Amniotic epithelial cell (primary cell): ENCODE measurements at places on chromosomes 6 and 20.

DNA sequence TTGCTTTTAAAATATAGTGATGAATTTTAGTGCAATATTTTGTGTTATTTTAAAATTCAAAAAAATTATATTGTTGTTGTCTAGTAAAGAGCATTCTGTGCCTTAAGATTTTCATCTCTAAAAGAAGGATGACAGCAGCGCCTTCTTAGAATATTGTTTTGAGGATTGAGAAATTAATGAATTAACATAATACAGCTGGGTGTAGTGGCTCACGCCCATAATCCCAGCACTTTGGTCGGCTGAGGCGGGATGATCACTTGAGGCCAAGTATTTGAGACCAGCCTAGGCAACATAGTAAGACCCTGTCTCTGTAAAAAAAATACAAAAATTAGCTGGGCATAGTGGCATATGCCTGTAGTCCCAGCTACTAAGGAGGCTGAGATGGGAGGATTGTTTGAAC is 6.8 kb downstream of the TIAM2 start:
- no peak for DNase-seq

- DNase-seq: no peak
Measured at GRCh38 chr20:37463726-37464494, 57.1 kb upstream of the NNAT start.

- no peak for DNase-seq
Measured at GRCh38 chr20:35572838-35573237, 31.0 kb downstream of the ERGIC3 start.

GRCh38 chr20:24999568-24999967 is 7.0 kb upstream of the APMAP start:
- DNase-seq: no peak

- no peak for DNase-seq
Measured at GRCh38 chr6:41426888-41427641, 91.7 kb downstream of the NCR2 start.
